AG04449 (cell line): ENCODE measurements at places on chromosomes 16 and 17.
A peak's percentile ranks its signal among the peaks of the same experiment; 100 is the strongest.

DNA sequence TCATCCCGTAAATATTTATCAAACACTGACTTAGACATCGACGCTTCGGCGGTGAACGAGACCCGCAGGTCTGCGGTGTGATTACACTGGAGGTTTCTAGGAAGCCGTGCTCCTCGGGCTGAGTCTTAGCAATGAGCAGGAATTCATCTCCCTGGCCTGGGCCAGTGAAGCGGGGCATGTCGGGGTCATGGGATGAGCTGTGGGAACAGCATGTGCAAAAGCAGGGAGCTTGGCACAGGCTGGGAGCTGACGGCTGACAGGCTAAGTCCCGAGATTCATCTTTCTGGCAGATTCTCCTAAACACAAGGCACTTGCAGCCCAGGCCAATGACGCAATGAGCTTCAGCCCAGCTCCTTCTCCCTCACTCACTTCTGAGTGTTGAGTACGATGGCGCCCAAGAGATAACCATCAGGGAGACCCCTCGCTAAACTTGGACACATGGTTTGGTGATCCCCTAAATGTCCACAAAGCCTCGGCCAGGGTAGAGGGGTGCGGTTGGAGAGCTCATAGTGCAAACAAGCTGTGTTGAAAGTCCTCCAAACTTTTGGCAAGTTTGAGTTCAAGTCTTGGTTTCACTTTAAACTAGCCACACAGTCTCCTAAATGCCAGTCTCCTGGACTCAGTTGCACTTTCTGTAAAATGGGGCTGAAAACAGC is 12.8 kb downstream of the CRISPLD2 start:
- DNase-seq, result peak; percentile 79

GRCh38 chr17:2101448-2102257 is 46.8 kb downstream of the HIC1 start:
- DNase-seq, result no peak

GRCh38 chr16:66622863-66623262 is 18.4 kb downstream of the CMTM3 start:
- DNase-seq, result no peak

- no peak for DNase-seq
These were observed 458.9 kb downstream of the CDH13 start for GRCh38 chr16:83085660-83086059.

DNA sequence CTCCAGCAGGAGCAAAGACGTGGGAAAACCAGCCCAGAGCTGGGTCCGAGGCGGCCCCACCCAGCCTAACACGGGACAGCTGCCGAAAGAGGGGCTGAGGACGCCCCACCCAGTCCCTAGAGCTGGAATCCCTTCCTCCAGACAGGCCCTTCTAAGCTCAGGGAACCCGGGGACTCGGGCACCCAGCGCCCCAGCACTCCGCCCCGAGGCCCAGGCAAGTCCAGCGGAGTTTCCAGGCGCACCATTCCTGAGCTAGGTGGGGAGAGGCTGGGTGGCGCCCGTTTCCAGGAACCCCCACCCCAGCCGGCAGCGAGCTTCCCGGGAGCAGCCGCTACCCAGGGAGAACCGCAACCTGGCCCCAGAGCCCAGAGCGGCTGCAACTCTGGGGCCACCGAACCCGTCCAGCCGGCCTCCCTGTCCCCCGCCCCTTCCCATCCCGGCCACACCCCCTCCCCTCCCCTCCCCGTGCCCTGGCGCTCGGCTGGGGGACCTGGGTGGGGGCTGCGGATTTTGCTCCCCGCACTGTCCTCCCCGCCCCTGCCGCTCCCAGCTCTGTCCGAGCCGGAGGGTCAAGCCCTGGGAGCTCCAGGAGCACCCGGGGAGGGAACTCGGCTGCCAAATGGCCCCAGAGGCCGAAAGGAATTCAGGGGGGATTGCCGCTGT is 536 bp downstream of the TMC6 start:
- DNase-seq, result no peak

DNA sequence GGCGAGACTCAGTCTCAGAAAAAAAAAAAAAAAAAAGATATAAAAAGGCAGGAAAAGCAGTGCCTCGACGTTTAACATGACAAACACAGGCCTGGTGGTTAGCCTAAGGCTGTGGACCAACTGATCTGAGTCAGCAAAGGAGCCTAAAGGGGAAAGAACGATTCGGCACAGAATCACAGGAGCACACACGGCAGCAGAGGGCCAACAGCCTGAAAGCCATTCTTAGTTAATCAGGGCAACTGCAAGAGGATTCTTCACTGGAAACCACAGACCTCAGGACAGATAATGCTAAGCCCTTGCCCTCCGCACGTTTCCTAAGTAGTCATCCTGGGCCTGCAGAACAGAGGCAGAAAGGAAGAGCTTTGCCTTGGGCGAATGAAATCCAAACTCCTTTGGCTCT is 14.7 kb downstream of the TMEM11 start:
- no peak for DNase-seq

- DNase-seq, result no peak
These were observed 51.1 kb upstream of the CRHR1 start for GRCh38 chr17:45732926-45733505.

- DNase-seq, result no peak
These were observed 15.5 kb downstream of the ERCC4 start for GRCh38 chr16:13935408-13935807.

GRCh38 chr16:78127130-78127529 is 27.7 kb downstream of the WWOX start:
- DNase-seq, result no peak

GRCh38 chr17:60167065-60167741 is 17.4 kb downstream of the CA4 start:
- no peak for DNase-seq

- DNase-seq, result no peak
These were observed 18.0 kb downstream of the BMERB1 start for GRCh38 chr16:15452246-15452855.

- no peak for DNase-seq
These were observed 133.9 kb downstream of the PARN start for GRCh38 chr16:14496047-14496770.

GRCh38 chr16:47528431-47528830 is 67.3 kb downstream of the PHKB start:
- DNase-seq, result no peak

DNA sequence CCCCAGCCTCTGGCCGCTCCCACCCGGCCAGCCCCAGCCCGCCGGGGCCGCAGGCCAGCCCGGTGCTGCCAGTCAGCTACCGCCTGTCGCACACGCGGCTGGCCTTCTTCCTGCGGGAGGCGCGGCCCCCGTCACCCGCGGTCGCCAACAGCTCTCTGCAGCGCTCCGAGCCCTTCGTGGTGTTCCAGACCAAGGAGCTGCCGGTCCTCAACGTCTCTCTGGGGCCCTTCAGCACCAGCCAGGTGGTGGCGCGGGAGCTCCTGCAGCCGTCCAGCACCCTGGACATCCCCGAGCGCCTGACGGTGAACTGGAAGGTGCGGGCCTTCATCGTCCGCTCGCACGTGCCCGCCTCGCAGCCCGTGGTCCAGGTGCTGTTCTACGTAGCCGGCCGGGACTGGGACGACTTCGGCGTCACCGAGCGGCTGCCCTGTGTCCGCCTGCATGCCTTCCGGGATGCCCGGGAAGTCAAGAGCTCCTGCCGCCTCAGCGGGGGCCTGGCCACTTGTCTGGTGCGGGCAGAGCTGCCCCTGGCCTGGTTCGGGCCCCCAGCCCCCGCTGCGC is 46.8 kb downstream of the TMEM132E start:
- DNase-seq, result no peak

DNA sequence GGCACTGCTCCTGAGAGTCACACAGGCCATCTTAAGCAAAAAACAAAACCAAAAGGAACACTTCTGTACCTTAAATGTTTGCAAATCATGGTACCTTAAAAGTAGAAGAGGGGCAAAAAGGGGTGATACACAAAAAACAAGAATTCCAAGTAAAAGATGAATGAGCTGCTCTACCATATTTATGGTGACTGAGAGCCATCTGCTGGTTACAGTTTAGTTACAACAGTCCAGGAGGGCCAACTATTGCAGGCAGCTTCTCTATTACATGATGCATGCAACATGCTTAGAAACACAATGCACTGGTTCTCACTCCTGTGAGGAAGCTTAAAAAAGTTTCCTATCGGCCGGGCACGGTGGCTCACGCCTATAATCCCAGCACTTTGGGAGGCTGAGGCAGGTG is 53.5 kb downstream of the STX8 start:
- DNase-seq, result no peak

DNA sequence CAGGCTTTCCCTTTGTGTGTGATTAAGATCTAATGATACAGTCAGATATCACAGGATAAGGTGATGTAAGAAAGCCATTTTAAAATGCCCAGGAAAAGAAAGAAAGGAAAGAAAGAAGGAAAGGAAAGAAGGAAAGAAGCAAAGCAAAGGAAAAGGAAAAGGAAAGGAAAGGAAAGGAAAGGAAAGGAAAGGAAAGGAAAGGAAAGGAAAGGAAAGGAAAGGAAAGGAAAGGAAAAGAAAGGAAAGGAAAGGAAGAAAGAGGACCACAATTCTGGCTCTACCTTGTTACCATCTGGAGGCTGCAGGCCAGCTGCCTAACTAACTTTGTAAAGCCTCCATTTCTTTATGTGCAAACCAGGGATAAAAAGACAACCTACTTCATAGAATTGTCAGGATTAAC is 131.6 kb downstream of the DYNLRB2 start:
- DNase-seq, result no peak

DNA sequence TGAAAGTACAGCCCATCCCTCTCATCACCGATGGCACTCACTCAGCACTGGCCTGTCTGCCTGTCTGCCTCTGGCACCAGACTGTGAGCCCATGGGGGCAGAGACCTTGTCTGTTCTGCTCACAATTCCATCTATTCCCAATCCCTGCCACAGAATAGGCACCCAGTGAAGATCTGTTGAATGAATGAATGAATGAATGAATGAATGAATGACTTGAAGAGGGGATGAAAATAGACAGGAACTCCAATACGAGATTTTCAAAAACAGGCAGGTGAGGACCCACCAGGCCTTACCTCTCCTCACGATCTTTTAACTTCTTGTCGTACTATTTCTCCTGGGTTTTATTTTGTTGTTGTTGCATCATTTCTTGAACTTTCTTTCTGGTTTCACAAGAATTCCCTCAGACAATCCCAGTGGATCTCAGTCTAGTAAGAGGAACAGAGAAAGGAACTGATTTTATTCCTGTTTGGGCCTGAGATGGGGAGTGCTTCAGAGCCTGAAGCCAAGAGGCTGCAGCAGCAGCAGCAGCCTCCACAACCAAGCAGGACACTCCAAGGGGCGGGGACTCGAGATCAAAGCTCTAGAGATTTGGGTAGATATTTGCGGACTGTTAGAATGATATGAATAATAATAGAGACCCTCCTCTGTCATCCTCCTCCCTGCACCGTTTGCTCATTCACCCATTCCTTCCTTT is 17.7 kb downstream of the KRT9 start:
- no peak for DNase-seq

DNA sequence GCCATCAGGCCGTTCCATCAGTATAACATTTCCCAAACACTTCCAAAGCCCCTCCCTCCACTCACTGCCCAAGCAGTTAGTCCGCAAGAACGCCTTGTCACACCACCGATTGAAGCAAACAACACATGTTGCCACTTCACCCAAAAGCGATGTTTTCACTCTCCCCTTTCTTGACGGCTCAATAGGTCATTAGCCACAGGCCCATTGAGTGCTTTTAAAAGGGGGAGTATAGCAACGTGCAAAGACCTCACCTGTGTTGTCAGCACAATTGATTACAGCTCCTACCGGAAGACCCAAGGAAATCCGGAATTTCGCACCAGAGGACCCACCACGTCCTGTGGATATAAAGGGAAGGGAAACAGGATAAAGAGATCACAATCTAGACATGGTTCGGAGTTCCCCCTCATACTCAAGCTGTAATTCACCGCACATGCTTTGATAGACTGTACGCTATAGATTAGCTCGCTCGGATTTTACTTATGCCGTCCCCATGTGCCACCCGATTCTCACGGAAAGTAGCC is 690 bp downstream of the RPL23 start:
- no peak for DNase-seq

GRCh38 chr17:67224736-67225135 is 20.3 kb downstream of the HELZ start:
- no peak for DNase-seq

- no peak for DNase-seq
These were observed 41.8 kb upstream of the NUDT7 start for GRCh38 chr16:77680496-77680895.

DNA sequence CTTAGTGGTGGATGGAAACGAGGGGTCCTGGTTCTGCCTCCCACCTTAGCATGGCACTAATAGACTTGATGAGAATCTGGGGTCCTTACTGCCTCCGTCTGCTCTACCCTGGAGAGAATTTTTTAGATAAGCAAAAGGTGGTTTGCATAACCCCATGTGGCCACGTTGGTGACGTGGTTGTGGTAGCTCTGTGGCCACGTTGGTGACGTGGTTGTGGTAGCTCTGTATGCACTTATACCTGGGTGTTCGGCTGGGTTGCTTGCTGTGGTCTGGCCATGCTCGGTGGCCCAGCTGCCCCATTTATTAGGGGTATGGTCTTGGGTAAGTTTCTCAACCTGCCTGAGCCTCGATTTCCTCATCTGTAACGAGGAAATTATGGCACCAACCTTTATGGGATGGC is 13.0 kb downstream of the SPIRE2 start:
- no peak for DNase-seq

- DNase-seq, result peak; percentile 96
These were observed 408.7 kb downstream of the SLC39A11 start for GRCh38 chr17:72683506-72684404.

DNA sequence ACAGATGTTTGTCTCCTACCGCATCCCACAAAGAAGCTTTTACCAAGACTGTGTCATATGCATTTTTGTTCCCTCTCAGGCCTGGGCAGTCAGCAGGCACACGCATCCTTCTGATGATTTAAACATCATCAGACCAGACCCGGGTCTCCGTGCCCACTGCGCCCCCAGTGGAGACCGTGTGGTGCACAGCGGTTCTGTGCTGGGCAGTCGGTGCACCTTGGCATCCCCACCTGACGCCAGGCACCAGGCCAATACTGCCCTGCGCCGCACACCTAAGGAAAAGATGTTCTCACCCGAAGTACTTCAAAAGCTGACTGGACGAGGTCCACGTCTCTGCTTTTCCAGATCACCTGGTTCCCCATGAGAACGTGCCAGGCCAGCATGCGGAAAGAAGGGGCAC is 10.6 kb upstream of the PLD6 start:
- DNase-seq, result no peak

- DNase-seq, result no peak
These were observed 850.8 kb upstream of the RBFOX1 start for GRCh38 chr16:6481894-6482293.

GRCh38 chr16:64238571-64238970 is 883.3 kb downstream of the CDH11 start:
- DNase-seq, result no peak

DNA sequence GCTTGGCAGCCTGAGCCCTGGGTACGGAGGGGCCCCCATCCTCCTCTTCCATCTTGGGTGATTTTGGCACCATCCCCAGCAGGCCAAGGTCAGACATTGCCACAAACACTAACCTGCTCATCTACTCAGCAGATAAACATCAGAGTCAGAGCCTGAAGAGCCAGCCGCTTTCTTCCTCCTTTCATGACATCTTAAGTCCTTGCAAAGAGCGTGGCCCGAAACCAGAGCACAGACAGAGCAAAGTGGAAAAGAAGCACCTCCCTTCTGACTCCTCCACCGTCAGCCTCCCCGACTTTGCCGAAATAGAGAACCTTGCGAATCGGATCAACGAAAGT is 60.4 kb upstream of the RPH3AL start:
- DNase-seq, result no peak
